ENCODE measurements at places on chromosomes 3 and 15.

DNA sequence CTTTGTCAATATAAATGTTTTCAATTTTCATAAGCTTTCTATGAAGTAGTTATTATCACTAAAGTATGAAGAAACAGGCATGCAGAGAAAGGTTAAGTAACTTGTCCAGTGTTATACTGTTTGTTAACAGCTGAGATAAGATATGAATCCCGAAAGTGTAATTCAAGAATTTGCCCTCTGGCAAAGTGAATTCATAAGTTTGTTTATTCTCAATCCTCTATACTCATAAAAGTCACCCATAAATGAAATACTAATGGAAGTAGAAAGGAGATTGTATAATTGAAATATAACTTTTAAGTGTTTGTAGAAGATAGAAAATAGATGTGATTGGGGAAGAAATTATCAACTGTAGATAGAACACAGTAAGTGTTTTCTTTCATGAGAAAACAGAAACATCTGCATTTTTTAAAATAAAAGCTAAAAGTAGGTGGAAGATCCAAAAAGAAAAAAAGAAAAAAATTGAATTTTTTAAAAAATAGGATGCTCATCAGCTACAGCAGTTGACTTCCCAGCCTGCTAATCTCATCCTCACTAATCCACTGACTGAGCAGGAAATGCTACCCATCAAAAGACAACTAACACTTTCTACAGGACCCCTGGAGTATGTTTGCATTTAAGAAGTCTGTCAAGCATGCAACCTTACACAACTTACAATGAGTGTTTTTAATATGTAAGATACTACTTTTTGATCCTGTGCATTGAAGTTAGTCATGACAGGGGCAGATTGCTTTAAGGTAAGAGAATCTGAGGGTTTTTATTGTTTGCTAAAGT lies 878.1 kb downstream of the SI start:
- no peak for DNase-seq

GRCh38 chr15:89370120-89370977 lies 35.7 kb upstream of the POLG start:
- DNase-seq, result no peak

DNA sequence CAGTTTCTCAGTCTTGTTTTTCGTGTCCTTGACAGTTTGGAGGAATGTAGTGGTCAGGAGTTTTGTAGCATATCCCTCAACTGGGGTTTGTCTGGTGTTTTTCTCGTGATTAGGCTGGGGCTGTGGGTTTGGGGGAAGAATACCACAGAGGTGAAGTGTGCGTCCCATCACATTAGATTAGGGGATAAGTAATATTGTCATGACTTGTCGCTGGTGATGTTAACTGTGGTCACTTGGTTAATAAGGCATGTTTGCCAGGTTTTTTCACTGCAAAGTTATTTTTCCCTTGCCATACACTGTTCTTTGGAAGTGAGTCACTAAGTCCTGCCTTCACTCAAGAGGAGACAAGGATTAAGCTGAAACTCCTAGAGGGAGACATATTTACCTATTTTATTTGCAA lies 39.1 kb downstream of the PAK2 start:
- DNase-seq, result no peak

DNA sequence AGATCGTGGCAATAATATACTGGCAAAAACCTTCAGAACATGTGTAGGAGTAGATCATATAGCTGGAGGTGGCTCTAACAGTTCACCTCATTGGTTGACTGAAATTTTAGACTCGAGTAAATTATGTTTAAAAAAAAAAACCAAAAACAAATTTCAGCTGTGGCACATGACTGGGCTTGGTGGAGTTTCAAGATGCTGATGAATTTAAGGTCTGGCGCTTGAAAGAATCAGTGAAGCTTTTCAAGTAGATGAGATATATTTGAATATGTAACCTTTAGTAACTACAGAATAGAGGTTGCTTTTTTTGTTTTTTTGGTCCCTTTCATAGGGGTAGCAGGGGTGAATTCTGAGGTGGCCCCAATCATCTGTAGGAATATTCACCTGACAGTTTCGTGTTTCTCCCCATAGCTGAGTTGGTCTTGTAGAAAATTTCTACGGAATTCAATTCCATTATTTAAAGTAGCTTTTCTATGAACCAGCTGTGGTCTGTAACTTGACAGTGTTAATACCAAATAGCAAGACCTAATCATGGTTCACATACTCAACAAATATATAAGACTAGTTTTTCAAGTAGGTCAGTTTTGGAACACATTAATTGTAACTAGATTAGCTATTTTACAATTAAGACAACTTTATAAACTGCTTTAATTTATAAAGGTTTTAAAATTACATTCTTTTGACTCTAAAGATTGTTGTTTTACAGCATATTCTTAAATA lies 65.6 kb downstream of the MAP4 start:
- DNase-seq, result no peak

- no peak for DNase-seq
These were observed 136.0 kb upstream of the UBE2E2 start for GRCh38 chr3:23067116-23067515.

DNA sequence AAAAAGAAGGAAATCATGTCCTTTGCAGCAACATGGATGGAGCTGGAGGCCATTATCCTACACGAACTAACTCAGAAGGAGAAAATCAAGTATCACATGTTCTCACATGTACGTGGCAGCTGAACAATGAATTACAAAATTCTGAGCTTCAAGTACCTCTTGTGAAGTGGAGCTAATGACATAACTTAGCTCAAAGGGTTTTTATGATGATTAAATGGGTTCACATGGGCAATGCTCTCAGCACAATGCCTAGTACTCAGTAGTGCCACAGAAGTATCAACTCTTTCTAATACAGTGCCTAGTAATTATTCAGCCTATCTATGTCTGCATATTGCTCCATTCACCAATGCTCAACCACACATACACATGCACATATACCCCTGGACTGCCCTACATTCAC lies 407.5 kb upstream of the WNT5A start:
- no peak for DNase-seq

GRCh38 chr3:31408720-31409119 lies 124.0 kb upstream of the STT3B start:
- no peak for DNase-seq

GRCh38 chr15:89338036-89338435 lies 3.4 kb upstream of the POLG start:
- no peak for DNase-seq

DNA sequence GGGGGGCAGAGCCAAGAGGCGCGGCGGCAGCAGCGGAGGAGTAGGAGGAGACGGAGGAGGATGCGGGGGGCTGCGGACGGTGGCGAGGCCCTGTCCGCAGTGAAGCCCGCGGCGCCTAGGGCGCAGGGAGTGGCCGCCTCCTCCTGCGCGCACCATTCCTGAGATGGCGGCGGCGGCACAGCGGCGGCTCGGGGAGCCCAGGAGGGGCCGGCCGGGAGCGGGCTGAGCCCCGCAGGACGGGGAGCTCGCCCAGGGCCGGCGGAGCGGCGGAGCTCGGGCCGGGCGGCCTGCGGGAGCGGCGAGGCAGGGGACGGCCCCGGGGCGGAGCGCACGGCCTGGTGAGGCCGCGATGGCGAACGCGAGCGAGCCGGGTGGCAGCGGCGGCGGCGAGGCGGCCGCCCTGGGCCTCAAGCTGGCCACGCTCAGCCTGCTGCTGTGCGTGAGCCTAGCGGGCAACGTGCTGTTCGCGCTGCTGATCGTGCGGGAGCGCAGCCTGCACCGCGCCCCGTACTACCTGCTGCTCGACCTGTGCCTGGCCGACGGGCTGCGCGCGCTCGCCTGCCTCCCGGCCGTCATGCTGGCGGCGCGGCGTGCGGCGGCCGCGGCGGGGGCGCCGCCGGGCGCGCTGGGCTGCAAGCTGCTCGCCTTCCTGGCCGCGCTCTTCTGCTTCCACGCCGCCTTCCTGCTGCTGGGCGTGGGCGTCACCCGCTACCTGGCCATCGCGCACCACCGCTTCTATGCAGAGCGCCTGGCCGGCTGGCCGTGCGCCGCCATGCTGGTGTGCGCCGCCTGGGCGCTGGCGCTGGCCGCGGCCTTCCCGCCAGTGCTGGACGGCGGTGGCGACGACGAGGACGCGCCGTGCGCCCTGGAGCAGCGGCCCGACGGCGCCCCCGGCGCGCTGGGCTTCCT lies at the start of gene GPR27:
TSS of gene GPR27 (plus strand) at position 155 of the 909 bp plus-strand sequence. CDS start at position 350, 195 bp downstream.
- DNase-seq, result no peak

GRCh38 chr15:70147178-70147760 lies 49.6 kb upstream of the TLE3 start:
- no peak for DNase-seq

DNA sequence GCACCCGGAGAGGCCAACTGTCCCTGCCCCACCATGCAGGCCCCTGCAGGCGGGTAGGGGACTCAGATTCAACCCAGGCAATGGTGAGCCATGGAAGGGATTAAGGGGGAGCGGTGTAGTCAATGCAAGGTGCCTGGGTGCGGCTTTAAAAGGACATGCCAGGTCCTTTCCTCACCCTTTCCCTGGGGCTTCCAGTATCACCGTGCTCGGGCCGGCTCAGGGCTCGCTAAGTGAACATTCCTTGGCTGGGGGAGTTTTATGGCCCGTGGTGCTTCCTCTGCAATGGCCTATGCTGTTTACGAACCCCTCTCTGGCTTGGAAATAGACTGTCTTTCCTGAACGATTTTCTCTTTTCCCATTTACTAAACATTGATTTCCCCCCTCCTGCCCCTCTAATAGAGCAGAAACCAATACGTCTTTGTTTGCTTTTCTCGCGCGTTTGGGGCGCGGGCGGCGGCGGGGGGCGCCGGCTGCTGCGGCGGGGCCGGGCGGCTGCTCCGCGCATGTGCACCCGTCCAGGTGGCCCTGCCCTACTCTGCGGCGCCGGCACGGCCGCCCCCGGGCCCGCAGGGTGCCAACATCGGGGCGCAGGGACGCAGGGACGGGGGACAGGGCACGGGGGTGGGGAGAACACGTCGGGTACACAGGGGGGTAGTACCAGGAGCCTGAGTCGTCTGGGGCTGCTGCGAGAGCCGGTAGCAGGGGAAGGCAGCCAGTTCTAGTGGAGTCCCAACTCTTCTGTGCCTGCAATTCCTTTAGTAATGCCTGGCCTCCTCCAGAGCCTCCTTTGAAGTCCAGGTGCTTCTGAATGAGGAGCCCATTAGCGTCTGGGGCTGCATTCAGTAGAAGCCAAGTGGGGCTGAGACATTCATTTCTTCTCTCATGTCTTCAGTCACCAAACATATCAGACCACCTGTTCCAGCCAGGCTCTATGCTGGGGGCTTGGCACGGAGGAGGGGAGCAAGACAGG lies 26.9 kb upstream of the CACNA2D2 start:
- no peak for DNase-seq

DNA sequence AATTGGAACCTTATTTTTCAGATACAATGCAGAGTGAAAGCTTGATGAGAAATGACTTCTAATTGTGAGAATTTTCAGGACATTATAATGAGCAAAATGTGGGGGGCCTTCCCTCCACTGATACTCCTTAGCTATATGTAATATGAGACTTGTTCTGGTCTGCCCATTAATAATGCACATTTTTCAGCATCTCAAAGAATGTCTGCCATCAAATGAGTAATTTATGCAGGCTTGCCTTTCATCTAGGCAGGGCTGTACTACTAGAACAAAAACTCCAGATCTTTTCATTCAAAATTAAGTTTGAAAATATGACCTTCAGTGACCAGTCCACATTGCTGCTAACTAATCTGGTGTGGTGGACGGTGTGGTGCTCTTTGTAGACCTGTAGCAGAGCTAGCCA lies 127.4 kb downstream of the LRTM1 start:
- no peak for DNase-seq

- DNase-seq, result no peak
These were observed 1.5 kb upstream of the EEFSEC start for GRCh38 chr3:128151758-128152274.

DNA sequence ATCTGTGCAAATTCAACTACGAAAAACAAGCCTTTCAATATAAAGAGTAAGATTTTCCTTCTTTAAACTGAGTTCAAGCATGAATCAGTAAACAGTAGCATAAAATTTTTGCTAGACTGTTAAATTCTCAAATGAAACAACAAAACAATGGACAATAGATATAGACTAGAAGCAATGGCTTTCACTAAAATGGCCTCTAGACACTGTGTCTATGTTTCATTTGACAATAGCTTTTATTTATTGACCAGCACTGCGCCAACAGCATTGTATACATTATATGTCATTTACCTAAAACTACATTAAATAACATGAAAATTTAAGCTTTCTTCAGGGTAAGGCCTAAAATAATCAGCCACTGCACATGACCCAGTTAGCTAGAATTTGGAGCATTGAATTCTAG lies 148.5 kb downstream of the DUT start:
- no peak for DNase-seq

DNA sequence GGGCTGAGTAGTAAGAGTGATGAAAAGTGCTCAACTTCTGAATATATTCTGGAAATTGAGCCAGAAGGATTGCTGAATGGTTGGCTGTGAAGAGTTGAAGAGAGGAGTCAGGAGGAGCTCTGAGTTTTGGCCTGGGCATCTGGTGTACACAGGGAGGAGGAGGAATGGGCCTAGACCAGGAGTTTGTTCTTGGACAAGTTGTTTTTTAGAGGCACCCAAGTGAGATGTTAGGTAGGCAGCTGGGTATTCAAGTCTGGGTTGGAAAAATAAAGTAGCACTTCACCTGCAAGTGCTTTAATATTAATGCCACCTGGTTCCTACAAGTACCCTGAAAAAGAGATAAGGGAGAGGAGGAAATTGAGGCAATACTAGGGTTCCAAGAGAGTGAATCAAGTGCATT lies 14.7 kb downstream of the BSN start:
- DNase-seq, result no peak

DNA sequence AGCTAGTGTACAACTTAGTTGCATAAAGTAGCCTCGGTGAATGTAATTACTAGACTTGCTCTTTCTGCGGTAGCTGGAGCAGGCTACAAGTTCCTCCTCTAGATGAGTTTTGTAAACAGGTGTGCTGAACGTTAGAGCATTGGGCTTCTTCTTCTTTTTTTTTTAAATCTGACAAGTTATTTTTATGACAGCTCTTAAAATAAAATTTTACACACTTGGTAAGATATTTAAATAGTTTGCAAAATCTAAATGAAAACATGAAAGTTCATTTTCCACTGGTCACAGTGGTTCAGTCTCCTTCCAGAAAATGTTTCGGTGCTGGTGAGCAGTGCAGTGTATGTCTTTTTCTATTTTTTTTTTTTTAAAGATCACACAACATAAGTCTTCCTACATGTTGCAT lies 3.0 kb downstream of the CCR9 start:
- no peak for DNase-seq

DNA sequence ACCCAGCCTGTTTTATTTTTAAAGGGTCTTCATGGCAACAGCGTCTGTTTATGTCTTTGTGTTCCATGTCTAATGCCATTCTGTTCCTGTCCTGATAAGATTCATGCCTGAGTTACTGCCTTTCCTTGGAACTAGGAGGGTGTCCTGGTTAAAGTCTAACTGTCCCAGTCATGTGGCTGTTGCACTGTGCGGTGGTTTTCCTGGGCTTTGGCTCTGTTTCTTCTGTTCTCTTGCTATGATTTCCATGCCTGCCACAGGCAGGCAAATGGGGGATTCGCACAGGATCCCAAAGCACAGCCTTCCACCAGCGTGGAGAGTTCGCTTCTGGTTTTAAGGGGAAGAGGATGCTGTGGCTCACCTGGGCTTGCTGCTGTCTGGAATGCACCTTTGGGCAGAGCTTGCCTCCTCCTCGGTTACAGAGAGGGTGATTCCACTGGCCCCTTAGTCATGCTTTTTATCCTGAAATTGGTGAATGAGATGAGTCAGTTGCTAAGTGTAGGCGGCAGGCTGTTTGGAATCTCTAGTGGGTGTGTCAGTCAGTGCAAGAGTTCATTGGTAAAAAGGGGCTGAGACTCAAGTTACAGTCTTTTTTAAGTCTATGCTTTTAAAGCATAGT lies 86.8 kb downstream of the CCK start:
- DNase-seq, result no peak

Data from nucleus accumbens (tissue), 56 donors.